ENCODE measurements at places on chromosomes 5 and 9.
A peak's percentile ranks its signal among the peaks of the same experiment; 100 is the strongest.

DNA sequence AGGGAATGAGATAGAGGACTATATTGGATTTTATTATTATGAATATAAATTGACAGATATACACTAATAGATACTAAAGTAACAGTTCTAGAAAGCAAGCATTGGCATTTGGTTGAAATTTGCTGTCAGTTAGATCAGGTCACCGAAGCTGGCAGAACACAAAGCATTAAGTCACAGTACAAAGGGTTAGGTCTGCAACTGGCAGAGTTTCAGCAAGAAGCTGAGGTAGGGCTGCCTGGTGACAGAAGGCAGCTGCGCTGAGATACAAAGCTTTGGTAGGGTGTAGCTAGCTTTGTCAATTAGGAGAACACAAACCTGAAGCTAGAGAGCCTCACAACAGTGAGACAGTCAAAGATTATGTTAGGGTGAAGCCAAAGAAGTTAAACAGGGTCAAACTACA is 6.3 kb upstream of the CSNK1G3 start:
- no peak for DNase-seq

DNA sequence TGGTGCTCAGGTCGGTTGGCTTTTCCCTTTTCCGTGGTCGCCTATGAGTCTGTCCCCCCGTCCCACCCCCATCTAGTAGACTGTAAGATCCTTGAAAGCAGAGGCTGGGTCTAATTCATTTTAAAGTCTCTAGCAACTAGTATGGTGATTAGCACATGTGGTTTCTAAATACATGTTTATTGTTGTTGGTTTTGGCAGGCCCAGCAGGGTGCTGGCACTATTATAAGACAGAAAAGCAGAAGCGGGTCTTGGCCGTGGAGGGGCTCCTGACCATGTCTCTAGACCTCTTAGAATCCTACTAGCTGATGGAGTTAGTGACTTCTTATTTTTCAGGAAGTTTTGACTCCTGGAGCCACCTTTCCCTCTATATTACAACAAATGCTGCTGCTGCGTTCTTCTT is 61.5 kb upstream of the TNFSF8 start:
- no peak for DNase-seq

DNA sequence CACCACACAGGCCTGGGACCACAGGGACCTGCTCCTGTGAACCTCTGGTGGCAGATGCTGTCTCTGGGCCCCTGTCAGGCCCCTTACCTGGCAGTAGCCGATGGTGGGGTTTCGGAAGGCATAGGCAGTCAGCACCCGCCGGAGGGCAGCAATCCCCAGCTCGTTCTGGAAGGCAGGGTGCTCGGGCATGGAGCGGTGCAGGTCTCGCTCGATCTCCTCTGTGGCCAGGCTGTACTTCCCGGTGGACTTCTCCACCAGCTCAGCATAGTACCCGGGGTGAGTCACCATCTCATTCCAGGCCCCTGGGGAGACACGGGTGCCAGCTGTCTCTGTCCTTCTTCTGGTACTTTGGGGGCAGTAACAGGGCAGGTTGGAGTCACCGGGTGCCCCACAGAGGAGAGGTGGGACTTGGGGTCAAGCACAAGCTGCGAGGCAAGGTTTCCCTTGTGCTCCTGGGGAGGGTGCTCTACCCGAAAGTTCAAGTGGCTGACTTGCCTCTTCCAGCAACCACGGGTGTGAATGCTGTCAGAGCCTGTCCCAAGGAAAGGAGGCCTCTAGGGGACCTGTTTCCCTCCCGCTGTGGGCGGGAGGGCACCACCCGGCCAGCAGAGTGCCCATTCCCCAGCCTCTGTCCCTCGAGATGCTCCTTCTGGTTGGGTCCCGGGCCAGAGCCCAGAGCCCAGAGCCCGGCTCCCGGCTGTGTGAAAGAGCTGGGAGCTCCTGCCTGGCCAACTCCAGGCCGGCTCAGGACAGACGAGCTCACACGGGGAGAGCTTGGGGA is 19.8 kb upstream of the MRNIP start:
- no peak for DNase-seq

GRCh38 chr9:3478549-3478953 is 47.2 kb downstream of the RFX3 start:
- DNase-seq, result peak; percentile 42

DNA sequence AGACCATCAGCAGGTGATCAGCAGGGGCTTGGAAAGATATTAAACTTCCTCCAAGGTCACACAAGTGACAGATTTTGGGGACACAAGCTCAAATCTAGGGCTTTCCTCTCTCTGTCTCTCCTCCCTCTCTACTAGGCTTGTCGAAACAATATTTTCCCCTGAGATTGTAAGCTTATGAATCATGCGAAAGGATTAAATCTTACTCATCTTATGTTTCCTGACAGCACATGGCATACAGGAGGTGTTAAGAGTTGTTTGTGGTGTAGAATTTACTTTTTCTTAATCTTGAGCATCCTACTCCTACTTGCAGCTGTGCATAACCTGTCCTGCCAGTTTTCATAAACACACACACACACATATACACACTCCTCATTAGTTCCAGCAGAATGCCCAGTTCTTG is 186.3 kb downstream of the MARCHF11 start:
- DNase-seq, result no peak

DNA sequence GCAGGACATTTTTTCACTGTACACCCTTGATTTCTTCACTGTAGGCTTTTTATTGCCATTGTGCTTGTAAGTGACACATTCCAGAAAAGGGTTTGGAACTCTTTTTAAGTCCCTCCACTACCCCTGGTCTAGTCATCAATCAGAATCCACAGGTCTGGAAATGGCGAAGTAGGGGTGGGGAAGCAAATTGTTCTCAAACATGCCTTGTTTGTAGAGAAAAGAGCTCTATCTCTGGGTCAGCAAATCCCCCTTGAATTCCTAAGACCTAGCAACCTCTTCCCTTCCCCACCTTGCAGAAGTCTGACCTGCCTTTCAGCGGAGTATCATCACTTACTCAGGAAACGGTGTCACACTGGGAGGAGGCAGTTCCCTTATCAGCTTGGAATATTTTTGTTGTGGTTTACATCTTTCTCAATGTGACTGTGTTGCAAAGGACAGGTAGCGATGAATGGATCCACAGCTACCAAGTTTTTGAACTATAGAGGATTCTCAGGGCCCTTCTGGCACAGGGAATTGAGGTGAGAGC is 3.2 kb downstream of the SH3RF2 start:
- no peak for DNase-seq

DNA sequence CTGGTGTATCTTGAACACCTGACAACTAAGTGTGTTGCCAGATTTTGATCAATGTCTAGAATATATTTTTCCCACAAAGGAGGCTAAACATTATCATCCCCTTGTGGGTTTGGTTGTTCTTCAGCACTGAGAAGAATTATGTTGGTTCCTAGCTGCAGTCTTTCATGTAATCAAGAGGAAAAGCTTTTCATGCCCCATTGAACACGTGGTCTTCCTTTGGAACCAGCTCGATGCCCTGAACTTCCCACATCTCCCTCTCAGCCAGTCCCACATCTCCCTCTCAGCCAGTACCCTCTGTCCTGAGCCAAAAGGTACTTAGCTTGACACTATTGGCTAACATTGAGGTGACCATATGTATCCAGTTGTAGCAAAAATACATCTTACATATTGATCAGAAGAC is 36.7 kb upstream of the ZSWIM6 start:
- no peak for DNase-seq

GRCh38 chr5:170278611-170279458 is 18.7 kb downstream of the LCP2 start:
- peak; percentile 91 for DNase-seq

- DNase-seq, result no peak
These were observed 712.0 kb downstream of the CETN3 start for GRCh38 chr5:89697581-89697980.

GRCh38 chr5:93665648-93666047 is 75.8 kb downstream of the POU5F2 start:
- no peak for DNase-seq

GRCh38 chr5:79876456-79876855 is 114.6 kb downstream of the MTX3 start:
- DNase-seq, result no peak

- DNase-seq, result no peak
These were observed 473.0 kb downstream of the NTRK2 start for GRCh38 chr9:85142496-85142911.

GRCh38 chr9:137592767-137593166 is 2.5 kb upstream of the ZMYND19 start:
- no peak for DNase-seq

Measured in CD4-positive, alpha-beta T cell treated with Interleukin-2 at 100 ng/mL for 4 hours (primary cell).